ENCODE measurements at places on chromosomes 6 and 20. TPM values are rescaled to one million over a fixed set of nuclear protein-coding genes. Genes with fewer than 3 reads are reported as not detected.

LRFN2 gene
- 0.22 TPM for polyA plus RNA-seq

HCK gene
- 26.2 TPM for polyA plus RNA-seq

SIRPD gene
- 1.8 TPM for polyA plus RNA-seq

TNF gene
- polyA plus RNA-seq: 1.1 TPM

TLDC2 gene
- 0.26 TPM for polyA plus RNA-seq

DZANK1 gene
- 1.3 TPM for polyA plus RNA-seq

MAP7 gene
- polyA plus RNA-seq: 13.1 TPM

DACT2 gene
- 3.0 TPM for polyA plus RNA-seq

ANKRD66 gene
- polyA plus RNA-seq: not detected

POPDC3 gene
- polyA plus RNA-seq: 0.52 TPM

RAET1L gene
- not detected for polyA plus RNA-seq

PAX1 gene
- not detected for polyA plus RNA-seq

GCNT2 gene
- polyA plus RNA-seq: 0.86 TPM

BMP6 gene
- 3.1 TPM for polyA plus RNA-seq

TRIM31 gene
- not detected for polyA plus RNA-seq

CLPSL1 gene
- not detected for polyA plus RNA-seq

MUCL3 gene
- 2.7 TPM for polyA plus RNA-seq

HLA-DOA gene
- polyA plus RNA-seq: 3.3 TPM

RPS10 gene
- 2,913 TPM for polyA plus RNA-seq

PLAGL1 gene
- polyA plus RNA-seq: 23.1 TPM

TXLNB gene
- polyA plus RNA-seq: 0.08 TPM

TCF15 gene
- polyA plus RNA-seq: 8.2 TPM

DDAH2 gene
- polyA plus RNA-seq: 21.9 TPM

STMND1 gene
- polyA plus RNA-seq: 3.0 TPM

TMC2 gene
- 0.46 TPM for polyA plus RNA-seq

C6orf141 gene
- polyA plus RNA-seq: 2.5 TPM

RSPH9 gene
- polyA plus RNA-seq: 0.22 TPM

GSTA3 gene
- polyA plus RNA-seq: 0.45 TPM

TAP2 gene
- polyA plus RNA-seq: 29.4 TPM

LRP11 gene
- 2.2 TPM for polyA plus RNA-seq

WFDC10B gene
- not detected for polyA plus RNA-seq

PDYN gene
- polyA plus RNA-seq: not detected

ADGRB3 gene
- polyA plus RNA-seq: 0.46 TPM

PI3 gene
- 0.29 TPM for polyA plus RNA-seq

PRDM1 gene
- polyA plus RNA-seq: 0.49 TPM

MRPL18 gene
- 29.7 TPM for polyA plus RNA-seq

TPD52L2 gene
- 34.8 TPM for polyA plus RNA-seq

MAP3K5 gene
- polyA plus RNA-seq: 12.3 TPM

SIRPG gene
- polyA plus RNA-seq: 0.36 TPM

HM13 gene
- 105 TPM for polyA plus RNA-seq

BCAS1 gene
- polyA plus RNA-seq: 1.9 TPM

SULF2 gene
- 8.1 TPM for polyA plus RNA-seq

RHAG gene
- 0.04 TPM for polyA plus RNA-seq

ATP9A gene
- 10.1 TPM for polyA plus RNA-seq

FOXC1 gene
- 5.5 TPM for polyA plus RNA-seq

SDCBP2 gene
- polyA plus RNA-seq: 29.8 TPM

APMAP gene
- 52.2 TPM for polyA plus RNA-seq

GNMT gene
- 267 TPM for polyA plus RNA-seq

FBXO30 gene
- 3.4 TPM for polyA plus RNA-seq

PPDPF gene
- 215 TPM for polyA plus RNA-seq

MTFR2 gene
- polyA plus RNA-seq: 0.42 TPM

DYNLT2 gene
- 0.70 TPM for polyA plus RNA-seq

FAM184A gene
- 1.1 TPM for polyA plus RNA-seq

SCUBE3 gene
- 0.11 TPM for polyA plus RNA-seq

CFAP61 gene
- not detected for polyA plus RNA-seq

AGPAT4 gene
- 1.6 TPM for polyA plus RNA-seq

EBF4 gene
- polyA plus RNA-seq: 4.3 TPM
